Dermis blood vessel endothelial cell (primary cell): ENCODE measurements at places on chromosomes 13 and 19. TPM values are rescaled to one million over a fixed set of nuclear protein-coding genes. Genes with fewer than 3 reads are reported as not detected.

DNA sequence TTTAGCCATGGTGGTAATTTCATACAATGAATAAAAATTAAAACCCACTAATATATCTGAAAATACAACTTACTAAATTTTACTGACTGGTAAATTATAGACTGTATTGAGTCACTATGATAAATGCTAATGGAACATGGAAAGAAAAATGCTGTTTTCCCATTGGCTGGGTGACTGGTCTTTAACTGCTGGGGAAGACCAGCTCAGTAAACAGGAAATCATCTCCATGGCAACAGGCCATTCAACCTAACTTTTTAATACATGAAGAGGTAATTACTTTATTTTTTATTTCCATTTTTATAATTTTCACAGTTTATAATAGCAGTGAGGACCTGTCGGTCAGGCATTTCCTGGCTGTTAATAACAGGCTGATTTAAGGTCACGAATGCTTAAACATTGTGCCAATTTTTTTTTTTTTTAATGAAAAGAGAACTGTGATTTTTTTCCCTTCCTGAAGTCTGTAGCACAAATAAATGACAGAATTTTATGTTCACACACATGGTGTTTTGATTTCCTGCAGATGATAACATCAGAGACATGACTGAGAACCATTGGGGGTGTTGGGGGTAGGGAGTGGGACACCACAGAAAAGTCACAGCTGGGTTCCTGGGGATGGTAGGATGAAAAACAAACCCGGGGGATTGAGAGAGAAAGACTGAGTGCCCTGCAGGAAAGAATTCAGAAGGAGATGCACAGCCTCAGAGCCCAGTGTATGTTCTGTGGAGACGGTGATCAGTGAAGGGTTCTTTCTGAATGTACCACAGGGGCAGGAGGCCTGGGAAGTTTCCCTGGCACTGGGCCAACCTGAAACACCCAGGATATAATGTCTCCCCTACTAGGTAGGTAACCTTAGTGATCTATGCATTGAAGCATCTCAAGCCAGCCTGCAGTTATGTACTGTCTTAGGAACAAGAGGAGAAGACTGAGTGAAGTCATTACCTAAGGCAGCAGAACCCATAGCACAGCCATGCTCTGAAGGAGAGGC lies 297.1 kb downstream of the COG6 start:
- peak; percentile 99 for DNase-seq

- DNase-seq, result peak; percentile 54
Observed at GRCh38 chr19:46218160-46218559, 11.4 kb upstream of the IGFL1 start.

DNA sequence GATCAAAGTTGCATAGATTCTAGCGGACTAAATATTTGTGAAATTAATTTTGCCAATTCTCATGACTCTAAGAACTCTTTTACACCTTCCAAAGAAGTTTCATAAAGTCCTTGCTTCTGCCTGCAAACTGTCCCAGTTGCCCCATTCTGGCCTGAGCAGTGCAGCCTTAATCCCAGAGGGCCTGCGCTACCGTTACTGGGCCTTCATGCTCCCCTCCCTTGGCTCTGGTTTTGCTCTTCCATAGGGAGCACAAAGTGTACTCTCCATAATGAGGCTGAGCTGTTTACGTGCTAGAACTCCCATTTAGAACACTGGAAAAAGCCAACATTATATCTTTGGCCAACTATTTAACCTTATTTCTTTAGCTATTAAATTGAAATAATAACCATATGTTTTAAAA lies 2.1 kb downstream of the MTIF3 start:
- no peak for DNase-seq

- DNase-seq, result peak; percentile 98
Observed at GRCh38 chr19:16446724-16447368, 24.9 kb downstream of the EPS15L1 start.

GRCh38 chr13:24624801-24625231 lies 55.4 kb upstream of the ATP12A start:
- DNase-seq, result no peak

DNA sequence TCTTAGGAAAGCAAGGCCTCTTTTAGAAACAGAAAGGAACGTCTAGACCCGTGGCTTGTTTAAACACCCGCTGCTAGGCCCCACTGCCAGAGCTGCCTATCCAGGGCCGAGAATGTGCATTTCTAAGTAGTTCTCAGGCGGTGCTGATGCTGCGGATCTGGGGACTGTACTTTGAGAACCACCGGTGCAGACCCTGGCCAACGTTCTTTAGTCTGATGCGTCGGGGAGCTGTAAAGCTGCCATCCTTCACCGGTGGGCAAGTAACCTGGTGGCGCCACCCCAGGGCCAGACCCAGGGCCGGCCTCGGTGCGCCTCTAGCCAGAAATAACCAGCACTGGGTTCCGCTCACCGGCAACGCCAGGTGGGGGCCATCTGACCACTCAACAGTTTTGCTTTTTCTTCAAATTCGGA lies 47.1 kb downstream of the TGDS start:
- DNase-seq, result no peak

- DNase-seq, result no peak
Observed at GRCh38 chr13:27495551-27495950, 45.2 kb upstream of the MTIF3 start.

DNA sequence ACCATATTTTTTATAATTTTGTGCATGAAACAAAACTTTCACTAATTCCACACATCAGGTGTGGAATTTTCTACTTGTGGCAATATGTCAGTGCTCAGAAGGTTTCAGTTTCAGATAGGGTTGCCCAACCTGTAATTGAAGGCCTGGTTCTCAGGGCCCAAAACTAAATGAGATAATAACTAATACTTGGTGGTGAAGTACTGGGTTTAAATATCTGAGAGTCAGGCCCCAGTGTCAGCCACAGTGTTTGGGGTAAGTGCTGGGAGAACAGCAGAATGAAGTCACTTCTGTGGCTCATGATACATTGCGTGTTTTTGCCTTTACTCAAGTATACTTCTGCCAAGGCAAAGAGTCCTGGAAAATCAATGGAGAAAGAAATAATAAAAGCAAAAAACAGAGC lies 5.6 kb downstream of the SAFB start:
- no peak for DNase-seq

DNA sequence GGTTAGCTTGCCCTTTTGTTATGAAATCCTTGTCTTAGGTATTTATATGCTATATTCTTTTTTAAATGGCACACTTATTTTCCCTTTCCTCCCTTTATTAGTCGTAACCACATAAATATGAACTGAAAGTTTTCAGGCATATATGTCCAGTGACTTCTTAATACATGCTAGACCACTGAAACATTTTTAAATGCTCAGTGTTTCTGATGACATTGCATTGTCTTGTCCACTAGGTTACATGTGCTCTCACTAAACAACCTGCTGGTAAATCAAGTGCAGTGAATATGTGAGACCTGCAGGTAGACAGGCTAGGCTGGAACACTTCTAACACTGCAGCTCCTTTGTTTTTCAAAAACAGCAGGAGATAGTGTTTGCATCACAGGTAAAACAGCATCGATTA lies 332.6 kb upstream of the DACH1 start:
- no peak for DNase-seq

DNA sequence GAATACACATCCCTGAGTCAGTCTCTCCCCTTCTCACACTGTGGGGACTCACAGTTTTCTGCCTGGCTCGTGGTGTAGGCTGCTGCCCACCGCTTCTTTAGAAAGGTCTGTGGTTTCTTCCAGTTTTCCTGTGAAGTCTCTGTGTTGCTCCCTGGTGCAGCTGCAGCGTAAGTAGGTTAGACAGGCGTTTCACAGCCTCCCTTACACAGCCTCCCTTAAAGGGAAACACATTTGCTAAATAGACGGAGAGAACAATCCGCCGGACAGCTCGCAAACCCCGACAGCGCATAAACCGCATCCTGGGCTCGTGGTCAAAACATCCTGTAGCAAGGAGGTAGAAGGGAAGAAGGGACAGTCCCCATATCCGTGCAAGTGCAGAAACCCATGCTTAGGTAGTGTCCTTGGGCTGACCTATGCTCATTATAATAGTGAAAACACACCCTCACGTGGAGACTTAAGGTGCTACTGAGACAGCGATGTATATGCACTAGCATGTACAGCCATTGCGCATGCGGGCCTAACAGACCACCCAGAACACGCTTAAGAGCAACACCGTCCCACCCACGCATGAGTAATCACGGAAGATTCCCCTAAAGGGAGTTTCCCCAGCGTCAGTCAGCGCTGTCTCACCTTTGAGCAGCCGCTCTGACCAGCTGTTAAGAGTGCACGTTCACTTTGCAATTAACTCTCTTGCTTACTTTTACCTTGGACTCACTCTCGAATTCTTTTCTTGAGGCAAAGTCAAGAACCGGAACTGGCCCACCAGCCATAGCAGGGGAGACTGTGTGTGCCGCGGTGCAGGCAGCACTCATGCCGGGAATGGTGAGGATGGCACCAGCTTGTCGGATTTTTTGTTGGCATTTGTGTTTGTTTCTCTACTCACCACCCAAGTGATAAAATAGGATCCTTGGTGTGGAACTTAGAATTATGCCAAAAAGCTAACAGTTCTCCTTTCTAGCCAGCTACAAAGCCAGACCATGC lies 16.6 kb downstream of the SIGLEC8 start:
- DNase-seq, result no peak

The S1PR5 gene
- under 0.01 TPM in 1 of 2 replicates, not detected in the other for total RNA-seq

The FXYD7 gene
- not detected in 2 replicates for total RNA-seq

The ZNF836 gene
- 10.2 and 10.7 TPM in 2 replicates for total RNA-seq

The TMEM91 gene
- 4.7 and 9.2 TPM in 2 replicates for total RNA-seq

The ZNF419 gene
- 7.8 and 12.6 TPM in 2 replicates for total RNA-seq

The BABAM1 gene
- 98.2 and 137 TPM in 2 replicates for total RNA-seq

The PIAS4 gene
- total RNA-seq, result 22.0 and 27.2 TPM in 2 replicates

The METTL21C gene
- total RNA-seq, result not detected in 2 replicates

The DUS3L gene
- total RNA-seq, result 21.8 and 38.9 TPM in 2 replicates

The BICRA gene
- total RNA-seq, result 12.2 and 12.9 TPM in 2 replicates
